Fibroblast of skin of right quadriceps (primary cell): ENCODE measurements at places on chromosomes 12 and 14.

GRCh38 chr12:6752167-6752920 lies 597 bp downstream of the MLF2 start:
- DNase-seq: peak; percentile 61

DNA sequence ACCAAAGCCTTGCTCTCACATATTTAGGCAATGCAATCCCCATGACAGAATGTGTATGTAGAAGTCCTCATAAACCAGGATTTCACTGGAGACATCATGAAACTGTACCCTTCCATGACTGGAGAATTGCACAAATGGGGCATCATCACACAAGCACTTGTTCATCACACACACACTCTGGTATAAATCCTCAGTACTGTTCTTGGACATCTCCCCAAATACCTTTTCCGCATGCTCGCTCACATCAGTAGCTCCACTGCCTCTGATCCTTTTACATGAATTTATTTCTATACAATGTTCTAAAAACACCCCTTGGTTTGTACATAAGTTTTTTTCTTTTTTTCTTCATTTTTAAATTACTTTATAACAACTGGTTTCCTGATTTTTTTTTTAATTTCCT lies 3.3 kb upstream of the ING4 start:
- no peak for DNase-seq

DNA sequence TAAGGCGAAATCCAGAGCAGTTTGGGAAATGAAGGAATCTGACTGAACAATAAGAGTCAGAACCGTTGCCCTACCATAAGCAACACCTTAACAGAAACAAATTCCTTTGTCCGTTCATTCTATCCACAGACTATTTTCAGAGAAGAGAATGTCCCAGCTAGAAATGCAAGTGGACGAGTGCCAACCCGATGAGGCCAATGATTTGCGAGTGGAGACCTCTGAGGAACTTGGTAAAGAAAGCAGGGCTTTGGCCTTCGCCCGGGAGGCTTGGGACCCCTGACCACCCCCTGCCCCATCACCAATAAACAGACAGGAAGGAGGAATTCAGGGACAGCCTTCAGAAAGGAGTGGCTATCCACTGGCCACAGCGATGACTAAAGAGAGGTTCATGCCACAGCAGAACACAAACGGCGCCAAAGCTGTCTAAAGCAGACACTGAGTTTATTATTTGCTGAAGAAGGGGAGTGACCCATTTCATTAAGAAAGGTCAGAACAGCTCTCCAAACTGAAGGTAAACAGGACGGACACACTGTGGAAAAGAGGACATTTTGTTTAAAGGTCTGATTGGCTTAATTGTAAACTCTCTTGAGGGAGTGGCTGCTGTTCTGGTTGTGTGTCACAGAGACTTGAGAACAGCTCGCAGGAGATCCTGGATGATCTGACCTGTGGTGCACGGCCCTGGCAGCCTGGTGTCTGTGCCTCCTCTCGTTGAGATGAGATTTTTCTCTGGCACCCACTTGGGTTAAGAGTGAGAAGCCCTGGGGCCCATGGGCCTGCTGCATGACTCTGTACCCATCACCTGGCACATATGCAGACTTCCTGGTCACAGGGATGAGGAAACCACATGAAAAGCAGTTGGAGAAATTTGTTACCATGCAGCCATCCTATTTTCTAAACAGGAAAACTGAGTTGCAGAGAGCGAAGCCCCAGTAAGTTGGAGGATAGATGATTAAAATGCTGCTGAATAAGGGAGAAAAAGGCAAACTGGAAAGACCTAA lies 142.0 kb upstream of the PZP start:
- DNase-seq: no peak

GRCh38 chr12:2386566-2386965 lies 333.8 kb downstream of the CACNA1C start:
- no peak for DNase-seq

DNA sequence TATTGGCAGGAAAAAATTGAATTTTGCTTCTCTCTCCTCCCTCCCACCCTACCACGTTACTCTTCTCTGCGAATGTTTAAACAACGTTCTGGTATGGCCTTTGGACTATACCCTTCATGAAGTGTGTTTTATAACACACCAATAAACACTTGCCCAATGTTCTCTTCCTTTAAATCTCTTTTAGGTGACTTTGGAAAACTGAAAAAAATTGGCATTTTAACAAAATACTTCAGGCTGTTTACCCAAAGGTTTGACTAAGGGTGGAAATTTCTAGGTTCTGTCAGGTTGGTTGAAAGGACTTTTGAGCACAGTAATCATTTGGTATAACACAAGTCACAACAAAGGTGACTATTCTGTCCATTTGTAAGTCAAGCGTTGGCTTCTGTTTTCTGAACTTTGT lies 446.8 kb downstream of the AEBP2 start:
- DNase-seq: no peak

DNA sequence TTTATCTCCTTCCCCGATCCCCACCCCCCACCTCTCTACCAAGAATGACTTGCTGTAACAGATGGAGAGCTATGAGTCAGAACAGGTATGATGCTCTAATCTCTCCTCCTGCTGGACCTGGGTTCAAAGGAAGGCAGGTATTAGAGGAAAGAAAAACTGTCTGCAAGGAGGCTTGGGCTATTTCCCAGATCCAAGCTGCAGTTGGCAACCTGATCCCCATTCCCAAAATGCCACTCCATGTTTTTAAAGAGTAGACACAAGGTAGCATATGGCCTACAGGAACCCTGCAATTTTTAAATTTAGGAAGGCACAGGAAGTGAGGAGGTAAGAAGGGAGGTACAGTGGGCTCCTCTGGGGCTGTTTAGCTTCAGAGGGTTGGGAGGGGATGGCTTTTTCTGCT lies 33.0 kb downstream of the SRRM4 start:
- no peak for DNase-seq

GRCh38 chr14:79270361-79270760 lies 940.9 kb downstream of the DIO2 start:
- no peak for DNase-seq

DNA sequence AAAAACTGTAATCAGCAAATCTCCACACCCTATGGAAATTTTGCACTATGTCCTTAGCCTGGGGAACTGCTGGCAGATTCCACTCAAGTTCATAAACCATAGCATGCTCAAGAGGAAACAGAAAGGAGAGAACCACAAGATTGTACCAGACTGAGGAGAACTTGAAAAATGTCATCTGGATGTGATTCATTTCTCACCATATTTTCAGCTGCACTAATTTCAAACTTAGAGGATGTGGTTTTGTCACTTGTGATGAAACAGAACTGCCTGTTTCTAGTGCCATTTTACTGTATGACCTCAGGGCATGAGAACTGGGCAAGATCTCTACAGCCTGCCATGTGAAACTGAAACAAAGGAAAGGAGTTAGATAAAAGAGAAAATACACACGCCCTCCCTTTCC lies 1493.1 kb upstream of the FLRT2 start:
- peak; percentile 81 for DNase-seq

GRCh38 chr14:88516861-88517357 lies 37.9 kb downstream of the PTPN21 start:
- DNase-seq: no peak

DNA sequence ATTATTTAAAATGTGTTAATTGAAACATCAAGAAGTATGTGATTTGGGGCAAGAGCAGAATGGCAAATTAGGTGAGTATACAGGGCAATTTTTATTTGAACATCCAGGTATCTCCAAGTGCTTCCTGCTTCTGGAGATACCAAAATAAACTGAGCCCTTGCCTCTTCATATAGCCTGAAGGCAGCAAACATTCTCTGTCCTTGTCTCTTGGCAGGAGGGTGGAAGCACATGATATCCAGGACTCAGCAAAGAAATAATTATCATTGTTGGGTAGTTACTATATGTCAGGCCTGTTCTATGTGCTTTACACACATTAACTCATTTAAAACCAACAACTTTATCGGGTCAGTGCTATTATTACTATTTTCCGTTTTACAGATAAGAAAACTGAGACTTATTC lies 12.5 kb downstream of the LIN7A start:
- no peak for DNase-seq

GRCh38 chr14:50647282-50647681 lies 20.8 kb downstream of the SAV1 start:
- no peak for DNase-seq

DNA sequence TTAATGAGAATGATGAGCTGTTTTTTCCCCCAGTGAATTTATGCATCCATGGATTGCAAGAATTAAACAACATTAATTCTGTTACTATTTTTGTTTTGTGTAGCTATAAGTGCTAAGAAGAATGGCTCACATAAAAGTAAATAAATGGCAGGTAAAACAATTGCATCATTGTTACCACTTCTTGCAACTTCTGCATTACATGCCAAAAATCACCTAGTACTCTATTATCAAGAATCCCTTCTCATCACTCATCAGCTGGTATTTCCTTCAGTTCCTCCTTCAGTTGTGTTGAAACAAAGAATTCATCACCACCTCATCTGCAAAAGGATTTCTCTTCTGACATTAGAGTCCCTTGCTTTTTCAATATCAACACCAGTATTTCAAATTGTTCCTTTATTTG lies 773 bp downstream of the A2M start:
- DNase-seq: no peak

DNA sequence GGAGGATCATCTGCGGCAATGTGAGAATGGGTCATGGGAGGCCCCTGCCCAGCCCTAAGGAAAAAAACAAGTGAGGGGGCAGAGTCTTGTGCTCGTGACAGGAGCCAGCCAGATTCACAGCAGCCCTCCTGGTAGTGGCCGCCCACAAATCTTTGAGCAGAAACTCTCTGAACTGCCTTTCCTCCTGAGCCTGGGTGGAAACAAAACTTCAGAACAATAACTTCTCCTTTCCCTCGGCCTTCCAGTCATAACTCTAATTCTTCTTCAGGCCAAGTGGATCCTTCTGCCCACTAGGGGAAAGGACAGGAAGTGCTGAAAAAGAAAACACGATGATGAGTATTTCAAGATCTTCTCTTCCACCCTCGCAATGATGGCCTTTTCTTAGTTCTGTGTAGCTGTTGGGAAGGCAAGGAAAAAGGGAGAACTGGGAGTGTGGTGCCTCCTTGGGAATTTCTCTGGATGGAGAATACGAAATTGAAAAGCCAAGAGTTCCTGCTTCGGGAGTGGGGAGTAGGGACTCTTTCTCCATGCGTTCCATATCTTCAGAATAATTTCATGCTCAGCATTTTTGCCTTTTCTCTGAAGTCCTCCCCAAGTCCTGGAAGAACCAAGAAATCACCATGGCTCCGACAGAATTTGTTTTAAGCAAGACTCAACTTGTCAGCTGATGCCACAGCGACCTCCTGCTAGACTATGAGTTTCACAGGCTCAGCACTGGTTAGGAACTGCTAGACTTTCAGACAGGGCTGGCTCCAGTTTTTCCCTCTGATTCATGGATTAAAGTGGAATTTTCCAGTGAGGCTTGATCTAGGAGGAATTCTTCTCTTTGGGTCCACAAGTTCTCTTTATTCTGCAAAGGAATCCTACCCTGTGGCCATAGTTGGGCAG lies 188.9 kb downstream of the CAND1 start:
- DNase-seq: no peak

DNA sequence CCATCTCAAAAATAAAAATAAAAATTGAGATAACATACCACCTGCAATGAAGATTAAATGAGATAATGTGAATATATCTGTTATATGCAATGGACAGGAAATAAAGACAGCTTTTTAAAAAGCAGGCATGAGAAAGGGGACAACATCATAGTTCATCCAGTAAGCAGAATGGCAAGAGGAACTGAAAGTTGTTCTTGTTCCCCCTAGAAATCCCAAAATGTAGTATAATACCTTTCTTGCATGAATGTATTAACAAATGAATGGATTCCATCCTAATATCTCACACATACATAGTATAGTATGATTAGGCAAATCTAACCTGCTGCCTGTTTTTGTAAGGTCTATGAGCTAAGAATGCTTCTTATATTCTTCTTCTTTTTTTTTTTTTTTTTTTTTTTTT lies 31.4 kb downstream of the FGD6 start:
- no peak for DNase-seq

GRCh38 chr14:93430315-93431035 lies at the start of gene UNC79:
Gene UNC79, plus strand, starts transcription at chr14:93430939. Its CDS starts 91 bp downstream, at chr14:93431030.
- no peak for DNase-seq

- no peak for DNase-seq
Measured at GRCh38 chr14:25004389-25004809, 45.5 kb downstream of the STXBP6 start.

DNA sequence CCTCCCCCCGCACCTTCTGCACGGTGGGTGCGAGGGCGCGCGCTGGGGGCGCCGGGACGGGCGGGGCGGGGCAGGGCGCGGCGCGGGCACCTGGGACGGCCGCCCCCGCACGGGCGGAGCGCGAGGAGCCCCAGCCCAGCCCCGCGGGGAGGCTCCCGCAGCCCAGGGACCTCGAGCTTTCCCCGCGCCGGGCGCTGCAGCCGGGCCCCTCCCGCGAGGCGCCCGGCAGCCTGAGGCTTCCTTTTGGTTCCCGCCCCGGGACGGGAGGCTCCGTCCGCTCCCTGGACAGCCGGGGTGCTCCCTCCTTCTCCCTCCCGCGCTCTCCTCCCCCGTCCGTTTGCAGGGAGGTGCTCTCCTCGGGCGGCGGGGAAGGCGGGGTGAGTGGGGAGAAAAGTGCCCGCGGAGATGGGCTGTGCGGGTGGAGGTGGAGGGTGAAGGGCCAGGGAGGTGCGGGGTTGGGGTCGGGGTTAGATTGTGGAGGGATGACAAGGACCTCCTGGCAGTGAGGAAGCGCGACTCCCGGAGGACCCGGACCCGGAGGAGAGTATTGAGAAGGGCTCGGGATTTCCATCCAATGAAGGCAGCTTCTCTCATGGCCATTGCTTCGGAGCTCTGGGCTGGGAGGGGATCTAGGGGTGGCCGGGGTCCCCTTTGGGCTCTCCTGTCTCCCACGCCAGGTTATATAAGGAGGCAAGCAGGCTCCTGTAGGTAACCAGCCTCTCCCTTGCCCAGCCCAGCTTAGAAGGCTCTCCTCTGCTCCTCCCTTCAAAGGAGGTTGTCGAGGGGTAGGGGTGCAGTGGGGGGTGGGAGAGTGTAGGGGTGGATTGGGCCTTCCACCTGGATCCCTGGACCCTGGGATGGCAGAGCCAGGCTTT lies 645 bp downstream of the JDP2 start:
- no peak for DNase-seq

DNA sequence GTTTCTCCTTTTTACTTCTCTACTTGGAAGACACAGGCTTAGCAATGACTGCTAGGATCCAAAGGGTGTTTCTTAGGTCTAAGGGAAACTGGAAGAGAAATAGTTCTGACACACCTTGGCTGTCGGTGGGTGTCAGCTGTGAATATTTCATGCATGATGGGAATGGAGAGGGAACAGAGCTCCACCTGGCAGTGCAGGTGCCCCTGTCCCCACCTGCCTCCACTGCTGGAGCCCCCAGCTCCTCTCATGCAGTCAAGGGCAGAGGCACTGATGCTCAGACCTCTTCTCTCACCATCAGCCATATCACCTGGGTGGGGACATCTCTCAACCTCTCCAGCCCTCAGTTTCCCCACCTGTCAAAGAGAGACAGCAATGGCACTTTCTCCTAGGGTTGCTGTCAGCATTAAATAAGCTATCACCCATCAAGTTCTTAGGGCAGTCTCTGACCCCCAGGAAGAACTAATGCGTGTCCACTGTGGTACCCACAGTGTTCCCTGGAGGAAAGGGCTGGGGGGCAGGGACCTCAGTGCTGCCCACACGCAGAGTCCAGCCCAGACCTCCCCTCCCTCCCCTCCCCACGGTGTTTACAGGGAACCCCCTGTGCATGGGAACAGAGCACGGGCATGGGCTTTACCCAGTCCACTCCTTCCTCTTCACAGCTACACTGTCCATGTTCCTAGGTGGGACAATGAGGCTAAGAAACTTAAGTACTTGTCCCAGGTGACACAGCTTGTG lies 69.1 kb downstream of the C14orf132 start:
- DNase-seq: no peak
